ENCODE measurements at places on chromosomes 3 and 15. TPM values are rescaled to one million over a fixed set of nuclear protein-coding genes. Genes with fewer than 3 reads are reported as not detected.

GRCh38 chr3:26091096-26091495 lies 301.2 kb downstream of the OXSM start:
- DNase-seq = no peak

DNA sequence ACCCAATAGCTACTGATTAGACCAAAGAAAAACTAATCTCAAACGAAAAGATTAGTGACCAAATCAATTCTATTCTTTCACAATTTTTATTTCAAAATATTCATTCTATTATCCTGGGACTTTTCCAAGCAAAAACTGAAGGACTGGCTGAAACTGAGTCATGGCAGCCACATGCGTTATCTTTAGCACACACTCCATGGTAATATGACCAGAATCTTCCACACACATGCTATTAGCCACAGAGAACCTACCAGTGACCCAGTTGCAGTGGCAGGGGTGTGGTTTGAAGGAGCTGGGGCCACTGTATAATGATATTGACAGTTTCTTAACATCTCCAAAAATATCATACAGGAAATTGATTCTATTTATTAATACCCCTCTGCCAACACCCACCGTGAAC lies 154.8 kb upstream of the ABI3BP start:
- DNase-seq = no peak

DNA sequence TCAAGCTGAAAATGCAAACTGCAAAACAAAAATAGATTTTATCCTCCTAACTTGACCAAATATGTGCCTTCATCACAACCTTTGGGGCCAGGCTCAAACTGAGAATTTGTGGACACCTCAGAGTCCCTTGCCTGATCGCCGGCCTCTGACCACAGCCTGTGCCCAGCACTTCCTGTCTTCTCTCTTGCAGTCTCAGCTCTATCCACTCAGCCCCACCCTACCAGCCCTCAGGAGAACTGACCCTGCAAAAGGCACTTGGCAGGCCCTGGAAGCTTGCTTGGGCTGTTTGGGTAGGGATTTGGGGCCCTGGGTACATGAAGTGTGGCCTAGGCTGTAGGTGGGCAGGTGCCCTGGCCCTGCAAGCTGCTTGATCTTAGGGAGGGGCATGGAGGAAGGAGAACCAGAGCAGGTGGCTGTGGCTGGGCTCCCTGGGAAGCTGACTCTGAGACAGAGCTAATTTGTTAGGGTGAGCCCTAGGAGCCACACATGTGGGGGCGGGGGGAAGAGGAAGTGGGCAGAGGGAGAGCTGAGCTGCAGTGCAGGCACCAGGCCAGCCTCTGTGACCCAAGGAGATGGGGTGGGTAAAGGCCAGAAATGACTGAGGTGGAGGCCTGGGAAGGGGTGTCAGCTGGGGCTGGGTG lies 8.6 kb downstream of the CLEC3B start:
- no peak for DNase-seq

- no peak for DNase-seq
Measured at GRCh38 chr3:111763968-111764367, 95.1 kb upstream of the PHLDB2 start.

GRCh38 chr3:56700151-56700550 lies 17.1 kb upstream of the TASOR start:
- no peak for DNase-seq

- no peak for DNase-seq
Measured at GRCh38 chr15:72033711-72034110, 84.2 kb downstream of the MYO9A start.

EFHB gene
- 1.9 TPM for total RNA-seq

ANKRD34C gene
- not detected for total RNA-seq

Data from CD8-positive, alpha-beta T cell (primary cell).